ENCODE measurements at places on chromosomes 6 and 20.

- DNase-seq: no peak
Observed at GRCh38 chr6:135936606-135937005, 85.1 kb downstream of the PDE7B start.

- DNase-seq: no peak
Observed at GRCh38 chr6:43924222-43924702, 154.3 kb downstream of the VEGFA start.

- no peak for DNase-seq
Observed at GRCh38 chr6:89763550-89763949, 56.0 kb downstream of the MDN1 start.

DNA sequence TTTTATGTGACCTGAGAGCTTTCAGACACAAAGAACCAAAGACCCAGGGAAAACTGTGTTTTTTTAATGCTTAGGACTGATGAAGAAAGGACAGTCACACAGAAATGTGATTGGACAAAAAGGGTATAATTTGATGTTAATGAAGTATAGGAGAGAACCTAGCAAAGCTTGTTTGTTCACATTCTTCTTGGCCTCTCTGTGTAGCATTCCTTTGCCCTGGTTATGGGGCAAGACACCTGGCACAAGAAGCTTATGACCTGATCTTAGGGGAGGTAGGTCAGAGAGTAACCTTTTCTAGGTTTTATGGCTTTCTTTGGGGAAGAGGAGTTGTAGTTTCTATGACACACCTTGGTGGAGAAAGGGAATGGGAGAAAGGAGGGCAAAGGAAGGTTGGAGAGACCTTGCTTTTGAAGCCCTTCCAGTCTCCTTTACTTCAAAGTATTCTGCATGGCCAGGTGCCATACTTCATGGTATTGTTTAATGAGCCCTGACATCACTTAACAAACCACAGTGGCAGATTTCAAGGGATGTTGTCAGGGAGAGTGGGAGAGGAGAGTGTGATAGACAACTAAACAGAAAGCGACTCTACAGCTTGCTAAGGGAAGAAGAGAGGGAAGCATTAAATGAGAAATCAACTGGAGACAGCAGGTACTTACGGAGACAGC is 701.8 kb upstream of the FLRT3 start:
- DNase-seq: no peak

- no peak for DNase-seq
Observed at GRCh38 chr6:6736791-6737654, 148.5 kb downstream of the LY86 start.

DNA sequence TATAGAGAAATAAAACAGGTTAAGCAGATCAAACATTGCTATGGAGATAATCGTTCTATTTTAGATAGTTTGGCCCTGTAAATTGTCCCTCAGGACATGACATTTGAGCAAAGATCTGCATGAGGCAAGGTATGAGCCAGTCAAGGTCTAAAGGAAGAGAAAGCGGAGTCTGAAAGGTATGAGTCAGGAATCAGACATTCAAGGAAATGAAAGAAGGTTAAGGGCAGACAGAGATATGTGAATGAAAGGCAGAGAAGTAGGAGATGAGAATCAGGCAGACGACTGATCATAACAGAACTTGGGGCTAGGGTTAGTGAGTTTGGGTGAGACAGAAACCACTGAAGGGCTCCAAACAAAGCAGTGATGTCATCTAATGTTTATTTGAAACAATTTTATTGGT is 775.8 kb downstream of the MAFB start:
- DNase-seq: no peak

DNA sequence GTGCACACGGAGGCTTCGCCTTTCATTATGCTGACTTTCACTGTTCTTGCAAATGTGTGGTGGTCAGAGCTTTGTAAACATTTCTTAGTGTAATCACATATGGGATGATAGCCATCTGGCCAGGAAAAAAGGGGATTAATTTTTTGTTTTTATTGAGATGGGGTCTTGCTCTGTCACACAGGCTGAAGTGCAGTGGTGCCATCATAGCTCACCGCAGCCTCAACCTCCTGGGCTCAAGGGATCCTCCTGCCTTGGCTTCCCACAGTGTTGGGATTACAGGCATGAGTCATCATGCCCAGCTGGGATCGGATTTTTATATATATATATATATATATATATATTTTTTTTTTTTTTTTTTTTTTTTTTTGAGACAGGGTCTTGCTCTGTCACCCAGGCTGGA is 11.0 kb upstream of the TIAM2 start:
- no peak for DNase-seq

DNA sequence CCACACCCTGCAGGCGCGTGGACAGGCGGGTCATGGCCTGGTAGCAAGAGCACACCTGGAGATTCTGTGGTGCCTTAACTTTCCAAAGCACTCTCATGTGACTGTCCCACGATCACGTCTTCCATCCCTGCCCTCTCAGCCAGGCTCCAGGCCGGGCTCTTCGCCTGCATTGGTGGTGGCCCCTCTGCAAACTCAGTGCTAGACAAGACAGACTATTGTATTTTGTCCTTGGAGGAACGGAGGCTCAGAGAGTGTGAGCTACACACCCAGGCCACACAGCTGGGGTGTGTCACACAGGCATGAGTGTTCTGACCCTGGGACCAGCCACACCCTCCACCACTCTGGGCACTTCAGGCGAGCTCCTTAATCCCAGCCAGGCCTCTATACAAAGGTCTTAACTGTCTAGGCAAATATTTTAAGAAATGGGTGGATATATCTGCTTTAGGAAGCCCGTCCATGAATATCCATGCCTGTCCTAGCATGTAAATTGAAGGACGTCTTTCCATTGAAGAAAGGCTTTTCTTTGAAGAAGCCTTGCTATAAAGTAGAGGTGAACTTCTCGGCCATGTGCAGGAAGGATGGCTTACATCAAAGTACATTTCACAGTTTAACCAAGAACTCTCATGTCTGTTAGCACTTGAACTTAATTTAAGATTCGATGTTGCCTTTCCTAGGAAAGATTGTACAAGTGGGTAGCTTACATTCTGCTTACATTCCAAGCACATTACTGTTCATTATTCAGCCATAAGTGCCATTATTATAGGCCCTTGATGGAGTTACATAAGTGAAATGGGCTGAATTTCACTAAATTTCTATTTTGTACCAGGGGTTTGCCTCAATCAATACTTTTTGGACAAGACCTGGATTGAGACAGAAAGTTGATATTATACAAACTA is 263.9 kb downstream of the DLL1 start:
- DNase-seq: no peak

- no peak for DNase-seq
Observed at GRCh38 chr20:14406495-14406894, 69.1 kb upstream of the FLRT3 start.

DNA sequence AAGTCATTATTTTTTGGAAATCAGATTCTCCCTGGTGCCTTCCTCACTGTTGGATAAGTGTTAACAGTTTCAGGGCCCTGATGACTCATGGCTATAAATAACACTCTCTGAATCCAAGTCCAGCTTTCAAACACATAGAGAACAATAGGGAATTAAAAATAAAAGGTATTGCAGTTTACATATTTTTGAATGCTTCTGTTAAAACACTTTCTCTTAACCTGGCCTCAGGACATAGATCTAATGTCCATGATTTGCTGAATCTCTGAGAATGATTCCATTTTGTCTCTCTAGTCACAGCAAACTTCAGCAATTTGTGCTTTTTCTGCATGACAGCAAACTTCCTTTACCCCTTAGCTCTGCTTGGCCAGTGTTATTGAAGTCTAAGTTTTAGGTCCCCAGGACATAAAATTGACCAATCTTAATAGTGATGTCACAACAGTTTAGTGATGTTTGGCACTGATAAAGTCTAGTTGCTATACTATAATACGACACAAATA is 1192.4 kb upstream of the CITED2 start:
- no peak for DNase-seq

GRCh38 chr20:39358052-39358451 is 395.9 kb downstream of the DHX35 start:
- no peak for DNase-seq

GRCh38 chr6:15449011-15449410 is 203.1 kb downstream of the JARID2 start:
- no peak for DNase-seq

DNA sequence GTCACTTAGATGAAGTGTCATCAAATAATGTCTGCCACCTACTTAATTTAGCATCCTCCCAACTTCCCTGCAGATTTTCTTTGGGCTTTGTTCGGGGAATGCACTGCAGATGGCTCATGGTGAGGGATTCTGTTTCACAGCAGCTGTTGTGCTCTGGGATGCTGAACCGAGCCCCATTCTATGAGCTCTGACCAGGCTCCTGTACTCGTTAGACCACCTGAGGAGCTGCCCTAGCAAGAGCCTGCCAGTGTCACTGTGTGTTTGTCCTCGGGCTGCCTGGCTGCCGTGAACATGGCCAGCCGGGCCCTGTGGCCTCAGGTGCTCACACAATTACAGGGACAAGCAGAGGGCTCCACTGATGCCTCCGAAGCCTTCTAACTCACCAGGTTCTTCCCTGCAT is 238.8 kb upstream of the ECI2 start:
- no peak for DNase-seq

DNA sequence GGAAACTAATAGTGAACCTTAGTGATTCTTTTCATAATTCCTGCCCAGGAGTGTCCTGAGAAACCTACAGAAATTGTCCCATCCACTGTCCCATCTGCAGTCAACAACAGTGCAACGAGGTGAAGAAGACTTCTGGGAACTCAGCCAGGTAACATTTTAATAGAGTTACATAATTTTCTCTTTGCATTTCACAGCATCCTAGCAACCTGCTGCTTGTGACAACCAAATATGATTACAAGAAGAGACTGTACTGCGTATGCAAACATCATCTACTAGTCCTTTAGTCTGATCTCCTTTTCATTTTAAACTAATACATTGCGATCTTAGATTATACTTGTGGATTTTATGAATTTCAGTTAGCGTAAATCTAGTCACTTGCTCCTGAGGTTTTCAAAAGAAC is 951.6 kb downstream of the TFAP2A start:
- DNase-seq: no peak

DNA sequence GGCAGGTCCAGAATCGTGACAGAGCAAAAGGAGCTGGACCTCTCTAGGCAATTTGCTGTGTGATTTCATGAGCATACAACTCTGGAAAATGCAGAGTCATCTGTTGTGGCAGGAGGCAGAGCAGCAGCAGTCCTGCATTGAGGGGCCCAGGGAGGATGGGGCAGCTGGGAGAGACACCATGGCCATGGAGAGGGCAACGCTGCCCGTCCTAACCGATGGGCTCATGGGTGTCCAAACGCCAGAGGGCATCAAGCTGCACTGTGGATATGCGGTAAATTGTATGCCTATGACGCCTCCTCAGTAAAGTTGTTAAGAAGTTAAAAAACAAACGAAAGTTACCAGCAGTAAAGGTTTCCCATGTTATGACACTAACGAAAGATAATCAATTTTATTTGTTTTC is 42.2 kb upstream of the DACT2 start:
- DNase-seq: no peak

- DNase-seq: peak; percentile 63
Observed at GRCh38 chr20:35307666-35308653, 15.7 kb upstream of the FAM83C start.

DNA sequence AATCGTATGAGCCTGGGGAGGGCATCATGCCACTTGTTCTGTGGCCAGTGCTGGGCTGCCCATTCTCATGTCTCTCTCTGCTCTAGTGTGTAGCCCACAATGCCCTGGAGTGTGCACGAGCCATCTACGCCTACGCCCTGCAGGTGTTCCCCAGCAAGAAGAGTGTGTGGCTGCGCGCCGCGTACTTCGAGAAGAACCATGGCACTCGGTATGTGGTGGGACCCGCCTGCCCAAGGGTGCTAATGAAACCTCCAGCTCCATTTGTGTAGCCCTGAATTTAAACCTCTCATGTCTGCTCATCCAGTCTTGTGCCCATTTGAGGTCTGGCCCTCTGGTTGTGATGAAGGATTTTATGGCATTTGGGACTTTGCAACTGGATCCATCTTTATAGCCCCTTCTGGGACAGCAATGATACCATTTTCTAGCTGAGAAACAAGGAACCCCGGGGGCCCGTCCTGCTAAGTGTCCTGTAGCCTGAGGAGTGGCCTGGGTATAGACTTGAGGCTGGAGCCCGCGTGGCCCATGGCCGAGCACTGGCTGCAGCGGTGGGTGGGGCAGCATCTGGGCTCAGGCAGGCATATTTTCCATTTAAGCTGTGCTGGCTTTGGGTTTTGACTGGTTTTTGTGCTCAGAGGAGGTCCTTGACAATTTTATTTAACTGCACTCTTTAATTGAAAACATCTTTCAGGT is 13.2 kb upstream of the C20orf204 start:
- no peak for DNase-seq
